ENCODE measurements at places on chromosomes 12 and 14. TPM values are rescaled to one million over a fixed set of nuclear protein-coding genes. Genes with fewer than 3 reads are reported as not detected.

SPIC gene
- polyA plus RNA-seq: not detected

ITGA7 gene
- polyA plus RNA-seq: 30.1 TPM

BDKRB2 gene
- 9.6 TPM for polyA plus RNA-seq

HHIPL1 gene
- polyA plus RNA-seq: 0.09 TPM

CLEC1B gene
- not detected for polyA plus RNA-seq
